Activated CD4-positive, alpha-beta T cell treated with anti-CD3 and anti-CD28 coated beads for 36 hours (primary cell): ENCODE measurements at places on chromosomes 2 and 18. TPM values are rescaled to one million over a fixed set of nuclear protein-coding genes. Genes with fewer than 3 reads are reported as not detected.
A peak's percentile ranks its signal among the peaks of the same experiment; 100 is the strongest.

Gene HES6
- total RNA-seq: 4.0 TPM

GRCh38 chr2:190578158-190579057, 43.9 kb upstream of the NEMP2 start:
- no peak for DNase-seq

- no peak for DNase-seq
Measured at GRCh38 chr2:101638817-101639605, 58.5 kb upstream of the MAP4K4 start.

- no peak for DNase-seq
Measured at GRCh38 chr18:51399491-51400122, 202.1 kb upstream of the MEX3C start.

DNA sequence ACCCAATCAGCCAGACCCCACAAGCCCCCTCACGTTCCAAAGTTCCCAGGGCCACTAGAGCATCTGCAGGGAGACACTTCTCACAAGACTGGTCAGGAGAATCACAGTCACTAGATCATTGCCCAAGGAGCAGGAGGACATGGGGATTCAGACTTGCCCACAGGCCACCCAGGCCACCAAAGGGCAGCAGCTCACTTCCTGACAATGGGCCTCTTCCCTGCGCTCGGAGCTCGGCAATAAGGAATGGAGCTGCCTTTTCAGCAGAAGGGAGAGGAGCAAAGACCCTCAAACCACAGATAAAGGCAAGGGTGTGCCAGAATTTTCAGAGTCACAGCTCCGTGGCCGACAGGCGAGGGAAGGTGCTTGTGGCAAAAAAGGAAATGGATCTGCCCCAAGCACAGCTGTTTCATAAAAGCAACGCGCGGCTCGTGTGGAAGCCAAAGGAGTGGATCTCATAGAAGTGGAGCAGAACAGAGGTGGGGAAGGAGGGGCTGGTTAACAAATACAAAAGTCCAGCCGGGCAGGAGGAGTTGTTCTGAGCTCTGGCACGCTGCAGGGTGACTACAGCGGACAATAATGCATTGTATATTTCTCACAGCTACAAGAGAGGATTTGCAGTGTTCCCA, 72.1 kb downstream of the EDAR start:
- no peak for DNase-seq

Gene CRACDL
- total RNA-seq: 0.59 TPM

GRCh38 chr18:35808796-35809195, 163.7 kb upstream of the RMP24 start:
- DNase-seq: no peak

DNA sequence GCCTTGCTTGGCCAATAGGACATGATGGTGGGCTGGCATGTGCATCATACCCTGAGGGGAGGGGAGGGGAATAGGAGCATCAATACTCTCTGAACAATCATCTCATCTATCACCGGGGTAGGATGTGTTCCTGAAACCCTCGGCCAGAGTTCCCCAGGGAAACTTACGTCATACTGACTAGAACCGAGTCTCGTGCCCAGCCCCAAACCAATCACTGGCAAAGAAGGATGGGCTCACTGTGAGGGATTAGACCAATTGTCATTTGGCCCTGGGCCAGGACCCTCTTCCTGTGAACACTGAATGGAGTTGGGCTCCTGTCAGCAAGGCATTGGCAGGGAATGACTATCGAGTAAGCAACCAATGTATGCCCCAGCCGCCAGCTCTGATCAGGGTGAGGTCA, 261.5 kb downstream of the MYCN start:
- no peak for DNase-seq

DNA sequence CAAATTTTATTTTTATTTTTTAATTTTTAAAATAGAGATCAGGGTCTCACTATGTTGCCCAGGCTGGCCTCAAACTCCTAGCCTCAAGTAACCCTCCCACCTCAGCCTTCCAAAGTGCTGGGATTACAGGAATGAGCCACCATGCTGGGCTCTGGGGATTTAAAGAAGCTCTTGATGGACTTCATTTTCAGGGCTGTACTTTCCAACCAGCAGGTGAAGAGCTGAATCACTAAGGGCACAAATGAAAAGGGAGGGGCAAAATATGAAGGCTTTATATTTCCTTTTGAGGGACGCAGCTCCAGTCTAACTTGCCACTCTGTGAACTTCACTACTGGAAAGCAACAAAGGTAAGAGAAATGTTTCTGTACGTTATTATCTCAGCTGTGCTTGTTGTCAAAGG, at the start of gene SERPINB11:
TSS of gene SERPINB11 (plus strand) at position 301 of the 400 bp plus-strand sequence. CDS start 7,234 bp downstream, outside the sequence.
- DNase-seq: no peak

DNA sequence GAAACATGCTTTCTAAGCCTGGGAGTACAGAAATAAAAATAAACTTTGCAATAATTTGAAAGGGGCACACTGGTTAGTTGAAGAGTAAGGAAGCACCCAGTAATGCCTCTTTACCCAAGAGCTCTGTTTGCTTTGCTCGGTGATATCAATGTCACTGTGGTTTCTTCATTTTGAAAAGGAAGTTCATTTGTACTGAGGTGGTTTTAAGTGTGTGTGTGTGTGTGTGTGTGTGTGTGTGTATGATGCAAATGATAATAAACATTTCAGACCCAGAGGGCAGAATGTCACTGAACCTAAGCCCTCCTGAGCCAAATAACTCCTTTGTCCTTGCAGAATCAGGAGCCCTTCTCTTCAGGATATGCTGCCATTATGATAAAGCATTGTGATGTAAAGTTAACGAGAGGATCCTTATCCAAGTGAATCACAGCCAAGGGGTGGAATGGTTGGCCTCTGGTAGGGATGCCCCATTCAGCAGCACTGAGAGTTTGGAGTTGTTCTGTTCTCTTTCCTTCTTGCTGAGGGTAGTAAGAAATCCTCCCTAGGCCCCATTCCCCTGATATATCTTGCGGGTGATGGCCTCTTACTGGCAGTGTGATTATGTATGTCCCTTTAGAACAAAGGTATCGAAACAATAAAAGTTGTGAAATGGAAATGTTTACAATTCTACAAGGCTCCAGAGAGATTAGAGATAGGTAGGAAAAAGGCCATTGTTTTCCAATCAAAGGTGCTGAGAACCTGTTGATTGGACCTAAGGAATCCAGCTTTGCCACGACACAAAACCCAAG, 7.6 kb downstream of the ITGA6 start:
- DNase-seq: peak; percentile 32

- no peak for DNase-seq
Measured at GRCh38 chr2:242040681-242041080, 171.2 kb downstream of the RTP5 start.
